ENCODE measurements at places on chromosomes 1 and 21. TPM values are rescaled to one million over a fixed set of nuclear protein-coding genes. Genes with fewer than 3 reads are reported as not detected.

Gene OR14K1
- polyA plus RNA-seq, result not detected

Gene FAM151A
- 38.1 TPM for polyA plus RNA-seq

Gene OR10J1
- polyA plus RNA-seq, result not detected

Gene NBPF4
- not detected for polyA plus RNA-seq

GRCh38 chr1:47367651-47368050 is 34.1 kb downstream of the CMPK1 start:
- DNase-seq, result no peak

- DNase-seq, result no peak
Measured at GRCh38 chr1:12191242-12192032, 24.6 kb downstream of the TNFRSF1B start.

GRCh38 chr1:40162753-40163441 is 1.7 kb downstream of the RLF start:
- no peak for DNase-seq

- DNase-seq, result no peak
Measured at GRCh38 chr1:75276385-75276784, 142.2 kb downstream of the LHX8 start.

GRCh38 chr1:18110598-18110939 is 3.0 kb downstream of the IGSF21 start:
- no peak for DNase-seq

DNA sequence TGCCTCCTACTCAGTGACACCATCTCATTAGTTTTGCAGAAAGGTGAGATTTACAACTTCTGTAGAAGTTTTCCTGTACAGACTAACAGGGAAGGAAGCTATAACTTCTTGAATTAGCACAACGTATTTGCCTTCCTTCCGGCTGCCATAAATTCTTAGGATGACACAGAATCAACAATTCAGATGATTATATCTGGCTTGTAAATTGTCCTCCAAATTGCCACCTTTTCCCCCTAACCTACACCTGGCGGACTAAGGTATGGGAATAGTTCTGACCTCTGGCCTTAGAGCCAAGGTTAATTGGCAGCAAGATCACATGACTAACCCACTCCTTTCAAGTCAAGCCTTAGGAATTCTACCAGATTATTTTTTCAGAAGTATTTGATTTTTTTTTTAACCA is 284.3 kb downstream of the LMO4 start:
- no peak for DNase-seq

GRCh38 chr1:219774386-219774785 is 154.0 kb downstream of the SLC30A10 start:
- no peak for DNase-seq

DNA sequence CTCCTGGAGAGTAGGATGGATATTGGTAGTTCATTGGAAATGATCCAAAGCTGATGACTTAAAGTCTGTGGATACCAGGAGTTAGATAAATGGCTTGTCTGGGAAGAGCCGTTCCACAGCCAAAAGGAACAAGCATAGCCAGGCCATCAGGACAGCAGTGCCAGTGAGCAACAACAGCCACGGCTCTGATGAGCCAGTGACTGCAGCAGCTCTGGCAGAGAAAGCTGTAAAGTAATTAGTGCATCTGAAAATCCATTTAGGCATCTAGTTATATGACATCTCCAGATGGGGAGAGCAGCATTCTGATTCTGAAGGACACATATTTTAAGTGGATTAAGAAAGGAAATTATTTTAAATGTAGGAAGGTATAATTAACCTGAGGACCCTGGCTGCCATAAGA is 256.2 kb upstream of the PLXNA2 start:
- no peak for DNase-seq

DNA sequence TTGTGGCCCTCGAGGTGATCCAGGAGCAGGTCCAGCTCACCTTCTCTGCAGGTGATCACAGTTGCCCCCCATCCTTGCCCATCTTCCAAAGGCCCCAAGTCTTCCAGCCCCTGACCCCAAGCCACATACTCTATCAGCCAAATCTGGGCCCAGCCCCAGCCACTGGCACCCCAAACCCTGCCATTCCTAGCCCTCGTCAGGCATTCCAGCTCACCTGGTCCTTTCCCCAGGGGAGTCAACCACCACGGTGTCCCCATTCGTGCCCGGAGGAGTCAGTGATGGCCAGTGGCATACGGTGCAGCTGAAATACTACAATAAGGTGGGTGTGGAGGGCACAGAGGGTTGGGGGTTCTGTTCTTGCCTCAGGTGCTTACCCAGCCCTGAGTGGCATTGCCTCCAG is 12.2 kb downstream of the CELSR2 start:
- DNase-seq, result no peak

- no peak for DNase-seq
Measured at GRCh38 chr1:63991685-63992084, 211.7 kb upstream of the UBE2U start.

DNA sequence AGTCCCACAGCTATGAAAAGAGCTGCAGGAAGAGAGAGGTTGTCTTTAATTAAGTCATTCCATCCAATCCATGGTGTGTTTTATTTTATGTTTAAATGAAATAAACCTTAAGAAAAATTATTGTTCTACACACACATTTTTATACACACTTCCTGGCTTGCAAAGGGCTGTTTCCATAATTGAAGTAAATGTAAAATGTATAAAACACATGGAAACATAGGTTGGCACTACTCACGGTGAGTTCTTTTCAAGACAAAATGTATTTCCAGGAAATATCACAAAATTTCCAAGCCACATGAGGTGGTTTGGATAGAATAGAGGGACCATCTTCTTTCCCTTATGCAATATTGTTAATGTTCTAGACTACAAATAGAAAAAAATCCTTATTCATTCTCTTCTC is 426.8 kb upstream of the USP24 start:
- no peak for DNase-seq

DNA sequence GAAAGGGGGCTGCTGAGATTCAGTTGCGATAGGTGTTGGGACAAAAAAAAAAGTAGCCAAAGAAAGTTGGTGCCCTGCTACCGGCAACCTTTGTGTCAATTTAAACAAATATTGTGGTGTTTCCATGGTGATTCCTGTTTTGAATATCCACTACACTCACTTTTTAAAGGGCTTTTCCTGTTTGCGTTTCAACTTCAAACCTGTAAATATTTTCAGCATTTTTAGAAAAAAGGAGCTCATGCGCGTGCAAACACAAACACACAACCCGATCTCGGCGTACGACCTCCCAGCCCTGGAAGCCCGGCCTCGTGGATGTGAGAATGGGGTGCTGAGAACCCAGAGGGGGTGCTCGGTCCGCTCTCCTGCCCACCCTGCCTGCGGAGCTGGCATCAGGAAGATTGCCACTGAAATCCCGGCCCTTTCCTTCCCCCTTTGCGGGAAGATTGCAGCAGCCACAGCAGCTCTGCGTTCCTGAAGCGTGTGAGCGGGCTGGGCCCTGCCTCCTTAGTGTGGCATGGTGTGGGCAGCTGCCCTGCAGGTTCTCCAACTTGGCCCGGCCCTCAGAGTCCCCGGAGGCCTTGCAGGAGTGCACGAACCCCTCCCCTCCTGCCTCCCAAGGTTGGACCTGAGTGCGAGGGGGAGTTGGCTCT is 34.8 kb downstream of the CASZ1 start:
- DNase-seq, result no peak

- DNase-seq, result no peak
Measured at GRCh38 chr1:56496821-56497772, 82.3 kb downstream of the PLPP3 start.
